ENCODE measurements at places on chromosomes 6 and 20.

DNA sequence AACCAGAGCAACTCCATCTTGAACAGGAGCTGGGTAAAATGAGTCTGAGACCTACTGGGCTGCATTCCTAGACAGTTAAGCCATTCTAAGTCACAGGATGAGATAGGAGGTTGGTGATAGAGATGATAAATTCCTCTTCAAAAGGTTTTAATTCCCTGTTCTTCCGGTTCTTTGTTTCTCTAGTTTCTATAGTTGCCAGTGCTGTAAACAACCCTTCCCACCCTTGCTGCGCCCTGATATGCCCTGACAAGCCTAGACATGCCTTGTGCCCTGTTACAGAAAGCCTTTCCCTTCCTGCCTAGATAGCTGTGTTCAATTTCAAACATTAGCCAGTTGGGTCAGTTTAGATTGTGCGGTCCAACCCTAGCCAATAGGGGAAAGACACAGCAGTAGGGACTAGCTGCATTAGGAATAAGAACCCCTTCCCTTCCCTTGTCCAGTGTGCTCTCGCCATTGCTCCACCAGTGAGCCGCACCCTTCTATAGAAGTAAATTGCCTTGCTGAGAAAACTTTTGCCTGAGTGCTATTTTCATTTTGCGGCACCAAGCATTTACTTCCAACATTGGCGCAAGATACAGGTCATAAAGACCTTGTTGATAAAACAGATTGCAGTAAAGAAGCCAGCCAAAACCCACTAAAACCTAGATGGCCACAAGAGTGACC, 52.5 kb upstream of the CCN2 start:
- no peak for DNase-seq

- DNase-seq, result no peak
These were observed 337.1 kb upstream of the MAN1A1 start for GRCh38 chr6:119686644-119687043.

DNA sequence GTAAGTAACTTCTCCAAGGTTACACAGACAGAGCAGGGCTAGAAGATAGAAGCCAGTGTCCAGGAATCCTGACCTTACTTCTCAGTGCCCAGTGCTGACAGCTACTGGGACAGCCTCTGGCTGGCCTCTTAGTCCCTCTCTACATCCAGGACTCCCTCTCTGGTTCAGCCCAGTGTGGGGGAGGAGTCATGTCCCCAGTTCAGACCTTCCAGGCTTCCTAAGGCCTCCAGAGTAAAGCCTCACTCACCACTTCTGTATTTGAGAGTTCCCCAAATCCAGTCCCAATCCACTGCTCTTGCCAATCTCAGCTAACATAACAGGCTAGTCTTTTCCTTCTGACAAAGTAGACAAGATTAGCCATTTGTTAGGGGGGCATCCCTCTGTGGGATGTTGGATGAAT, 36.9 kb upstream of the EPB41L1 start:
- no peak for DNase-seq

DNA sequence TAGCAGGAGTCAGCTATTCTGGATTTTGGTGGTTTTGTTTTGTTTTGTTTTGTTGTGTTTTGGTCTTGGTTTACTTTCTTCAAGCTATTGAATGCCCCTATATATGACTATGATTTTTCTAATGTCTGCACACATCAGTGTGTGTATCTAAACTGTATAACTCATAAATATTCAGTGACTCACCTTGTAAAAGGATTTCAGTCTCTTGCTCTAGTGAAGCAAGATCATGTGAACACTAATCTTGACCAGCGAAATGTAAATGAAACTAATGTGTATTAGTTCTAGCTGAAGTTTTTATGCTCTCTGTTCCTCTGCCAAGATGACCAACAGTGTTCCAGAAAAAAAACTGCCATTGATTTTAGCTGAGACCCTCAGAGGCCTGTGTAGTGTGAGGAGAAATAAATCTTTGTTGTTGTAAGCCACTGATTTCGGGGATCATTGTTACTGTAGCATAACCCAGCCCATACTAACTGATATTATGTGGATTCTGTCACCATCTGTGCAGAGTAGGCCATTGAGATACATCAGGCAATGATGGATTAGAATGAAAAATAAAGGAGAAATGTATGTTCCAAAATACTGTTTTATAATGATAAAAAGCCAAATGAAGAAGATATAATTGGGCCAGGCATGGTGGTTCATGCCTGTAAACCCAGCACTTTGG, 11.5 kb upstream of the BTBD9 start:
- no peak for DNase-seq

GRCh38 chr6:142183351-142183750, 36.3 kb downstream of the VTA1 start:
- no peak for DNase-seq
